Foreskin fibroblast (primary cell): ENCODE measurements at places on chromosomes 12 and 14.

GRCh38 chr12:97168804-97169203 lies 261.7 kb downstream of the NEDD1 start:
- no peak for DNase-seq

DNA sequence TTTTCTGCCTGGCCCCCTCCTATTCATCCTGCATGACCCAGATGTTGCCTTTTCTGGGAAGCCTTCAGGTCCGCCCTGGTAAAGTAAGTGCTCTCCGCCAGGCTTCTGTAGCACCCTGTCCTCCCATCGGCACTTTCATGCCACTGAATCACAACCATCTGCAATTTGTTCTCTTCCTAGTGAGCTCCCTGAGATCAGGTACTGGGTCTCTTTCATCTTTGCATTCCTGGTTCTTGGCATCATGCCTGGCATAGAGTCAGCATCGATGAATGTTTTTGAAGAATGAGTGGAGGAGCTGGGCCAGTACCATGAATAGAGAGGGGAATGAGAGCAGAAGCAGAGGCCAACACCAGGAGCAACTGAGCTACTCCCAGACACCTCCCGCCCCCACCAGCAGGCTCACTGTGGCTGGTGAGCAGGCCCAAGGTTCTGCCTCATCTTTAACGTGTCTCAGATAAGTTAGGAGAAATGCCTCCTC lies 13.1 kb downstream of the ZDHHC22 start:
- peak; percentile 45 for DNase-seq

GRCh38 chr14:101194373-101195308 lies 291.1 kb upstream of the RTL1 start:
- DNase-seq, result no peak

DNA sequence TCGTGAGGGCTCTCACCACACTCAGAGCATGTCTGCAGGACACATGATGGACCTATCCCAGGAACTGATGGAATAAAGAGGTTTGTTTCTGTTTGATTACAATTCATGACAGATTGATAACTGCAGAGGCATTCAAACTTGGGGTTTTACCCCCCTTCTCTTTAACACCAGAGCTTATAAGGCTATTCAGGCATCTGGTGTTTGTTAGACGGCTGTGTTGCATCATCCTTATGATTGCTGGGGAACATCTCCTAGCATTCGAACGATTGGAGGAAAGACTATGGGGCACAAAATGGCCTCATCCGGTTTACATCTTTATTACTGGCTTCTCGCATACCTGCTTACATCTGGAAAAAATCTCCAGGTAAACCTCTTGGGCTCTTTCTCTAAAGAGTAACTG lies 191.8 kb downstream of the MSRB3 start:
- DNase-seq, result peak; percentile 82

- DNase-seq, result no peak
These were observed 1115.8 kb upstream of the ATXN7L3B start for GRCh38 chr12:73421832-73422231.

GRCh38 chr14:73726025-73726961 lies 12.1 kb upstream of the PNMA1 start:
- peak; percentile 31 for DNase-seq

GRCh38 chr12:42325653-42326474 lies at the start of the genes PPHLN1 and ZCRB1:
PPHLN1 (plus strand) TSS chr12:42326167; CDS start chr12:42335903, 9,736 bp downstream.
ZCRB1 (minus strand) TSS chr12:42326094; CDS start chr12:42324102, 1,992 bp downstream.
- peak; percentile 89 for DNase-seq

- peak; percentile 79 for DNase-seq
These were observed 35.4 kb upstream of the TMEM179 start for GRCh38 chr14:104639885-104640548.

DNA sequence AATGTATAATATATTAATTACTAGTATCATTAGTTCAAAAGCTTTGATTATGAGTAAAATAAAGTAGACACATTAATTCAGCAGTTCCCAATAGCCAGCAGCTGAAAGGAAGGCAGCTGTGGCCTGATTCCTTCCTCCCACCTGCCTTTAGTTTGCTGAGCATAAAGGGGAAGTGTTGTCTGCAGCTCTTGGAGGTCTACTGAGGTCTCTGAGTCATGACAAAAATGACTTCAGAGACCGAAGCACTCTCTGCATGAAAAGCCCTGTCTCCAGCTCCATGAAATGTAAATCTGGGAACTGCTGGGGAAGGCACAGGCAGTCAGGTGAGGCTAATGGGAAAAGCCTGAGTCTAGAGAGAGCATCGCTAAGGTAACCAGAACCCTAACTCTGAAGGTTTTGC lies 165.4 kb downstream of the NRXN3 start:
- DNase-seq, result no peak

DNA sequence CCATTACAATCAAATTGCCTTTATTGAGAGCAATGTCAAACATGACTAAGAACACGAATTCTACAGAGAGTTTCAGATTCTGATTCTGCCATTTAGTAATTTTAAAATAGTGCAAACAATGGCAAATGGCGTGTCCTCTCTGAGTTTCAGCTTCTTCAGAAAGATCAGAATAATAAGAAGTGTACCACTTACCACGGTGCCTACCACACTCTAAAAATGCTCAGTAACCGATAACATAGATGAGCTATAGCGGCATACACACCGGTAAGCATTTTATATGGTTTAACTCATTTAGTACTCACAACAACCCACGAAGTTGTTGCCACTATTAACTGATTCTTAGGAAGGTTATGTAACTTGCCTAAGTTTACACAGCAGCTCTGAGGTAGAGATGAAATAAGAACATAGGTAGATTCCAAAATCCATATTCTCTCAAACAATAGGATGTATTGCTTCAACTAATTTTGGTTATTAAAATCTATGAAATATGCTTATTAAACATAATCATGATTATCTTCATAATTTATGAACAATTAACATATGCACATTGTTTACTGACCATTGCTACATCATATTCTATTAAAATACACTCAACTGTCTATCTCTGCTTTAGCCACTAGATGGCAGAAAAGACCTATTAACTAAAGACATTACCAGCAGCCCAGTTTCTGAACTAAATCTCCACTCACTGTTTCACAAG lies 38.3 kb downstream of the SLC6A15 start:
- peak; percentile 33 for DNase-seq

GRCh38 chr12:59708064-59708463 lies 112.2 kb downstream of the SLC16A7 start:
- DNase-seq, result peak; percentile 65

DNA sequence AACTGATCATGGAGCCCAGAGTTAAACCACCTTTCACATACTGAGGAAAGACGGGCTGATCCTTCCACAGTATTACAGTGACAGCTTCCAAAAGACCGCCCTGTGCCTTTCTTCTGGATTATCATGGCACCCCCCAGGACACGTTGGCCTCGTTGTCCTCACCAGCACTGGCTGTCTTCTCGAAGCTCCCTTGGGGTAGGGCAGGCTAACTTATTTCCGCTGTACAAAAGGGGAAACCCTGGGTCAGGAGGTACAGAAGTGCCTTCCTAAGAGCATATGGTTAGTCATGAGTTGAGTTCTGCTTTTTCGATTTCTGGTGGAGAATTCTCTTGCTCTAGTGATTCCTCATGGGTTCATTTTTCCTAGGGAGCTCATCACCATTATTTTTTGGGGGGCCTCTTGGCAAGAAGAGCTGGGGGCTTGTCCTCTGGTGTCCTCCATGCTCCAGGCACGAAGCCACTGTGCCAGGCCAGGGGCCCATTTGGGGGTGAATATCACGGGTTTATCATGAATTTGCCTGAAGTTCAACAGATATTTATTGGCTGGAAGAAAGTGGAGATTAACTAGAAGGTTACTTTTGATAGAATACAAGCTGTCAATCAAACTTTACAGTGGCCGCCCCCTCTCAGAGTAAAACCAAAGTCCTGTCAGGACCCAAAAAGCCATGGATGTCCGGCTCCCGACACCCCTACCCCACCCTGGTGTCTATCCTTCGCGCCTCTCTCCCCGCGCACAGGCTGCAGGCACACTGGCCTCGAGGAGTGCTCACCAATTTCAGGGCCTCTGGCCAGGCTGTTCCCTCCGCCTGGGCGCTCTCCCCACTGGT lies 8.8 kb upstream of the TRAF3 start:
- DNase-seq, result no peak

GRCh38 chr12:27822076-27822712 lies 42.2 kb upstream of the MANSC4 start:
- DNase-seq, result peak; percentile 88

DNA sequence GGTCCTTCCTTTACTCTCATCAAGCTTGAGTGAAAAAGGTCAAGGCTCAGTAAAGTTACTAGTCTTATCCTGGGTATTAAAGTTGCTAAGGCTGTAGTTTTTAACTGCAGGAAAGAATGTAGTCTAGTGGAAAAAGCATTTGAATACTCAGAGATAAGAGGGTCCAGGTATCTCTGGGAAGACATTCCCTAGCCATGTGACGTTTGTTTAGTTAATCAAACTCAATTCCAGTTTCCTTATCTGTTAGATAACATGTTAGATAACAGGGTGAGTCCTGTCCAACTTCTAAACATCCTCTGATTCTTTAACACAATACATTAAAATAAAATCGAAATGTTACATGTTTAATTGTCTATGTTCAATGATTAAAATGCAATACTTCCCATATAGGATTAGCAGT lies 720.7 kb upstream of the LMO3 start:
- DNase-seq, result no peak

DNA sequence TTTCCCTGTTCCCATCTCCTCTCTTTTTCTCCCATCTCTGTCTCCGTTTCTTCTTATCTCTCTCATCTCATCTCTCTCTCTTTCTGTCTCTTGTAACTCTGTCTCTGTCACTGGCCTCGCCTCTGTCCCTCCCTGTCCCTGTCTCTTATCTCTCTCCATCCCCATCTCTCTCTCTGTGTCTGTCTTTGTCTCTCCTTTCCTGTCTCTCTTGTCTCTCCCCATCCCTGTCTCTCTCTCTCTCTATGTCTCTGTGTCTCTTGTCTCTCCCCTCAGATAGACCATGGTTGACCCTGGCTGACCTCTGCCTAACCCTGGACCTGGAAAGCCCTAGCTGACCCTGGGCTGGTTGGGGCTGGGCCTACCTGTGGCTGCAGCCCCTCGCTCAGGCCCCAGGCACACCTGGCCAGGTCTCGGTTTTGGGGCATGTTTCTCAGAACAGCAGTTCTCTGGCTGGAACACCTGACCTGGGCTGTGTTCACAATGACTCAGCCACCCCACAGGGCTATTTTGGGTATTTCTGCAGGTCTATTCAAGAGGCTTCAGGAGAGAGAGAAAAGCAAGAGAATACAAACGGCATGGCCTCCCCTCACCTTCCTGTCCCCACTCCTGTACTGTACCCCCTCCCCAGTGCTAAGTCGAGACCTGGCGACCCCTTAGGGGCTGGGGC lies 174.4 kb downstream of the TMEM121 start:
- no peak for DNase-seq

DNA sequence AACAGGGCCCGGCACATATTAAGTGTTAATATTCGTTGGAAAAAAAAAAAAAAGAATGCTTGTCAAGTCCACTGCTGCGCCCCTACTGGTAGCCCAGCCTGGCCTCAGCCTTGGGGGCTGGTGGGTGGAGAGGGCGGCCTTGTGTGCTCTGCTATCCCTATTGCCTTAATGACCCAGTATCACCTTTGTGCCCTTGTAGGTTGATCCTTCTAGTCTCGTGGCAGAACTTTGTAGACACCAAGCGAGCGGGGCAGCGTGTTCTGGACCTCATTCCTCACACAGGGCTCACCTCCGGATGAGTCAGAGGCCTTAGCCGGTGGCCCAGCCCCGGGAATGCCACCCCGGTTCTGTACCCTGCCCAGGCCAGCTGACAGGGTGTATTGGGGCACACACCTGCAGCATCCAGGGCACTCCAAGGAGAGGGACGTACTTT lies 1.8 kb upstream of the RCOR1 start:
- DNase-seq, result peak; percentile 73

- DNase-seq, result peak; percentile 12
These were observed 42.0 kb downstream of the IQSEC3 start for GRCh38 chr12:108594-108993.

DNA sequence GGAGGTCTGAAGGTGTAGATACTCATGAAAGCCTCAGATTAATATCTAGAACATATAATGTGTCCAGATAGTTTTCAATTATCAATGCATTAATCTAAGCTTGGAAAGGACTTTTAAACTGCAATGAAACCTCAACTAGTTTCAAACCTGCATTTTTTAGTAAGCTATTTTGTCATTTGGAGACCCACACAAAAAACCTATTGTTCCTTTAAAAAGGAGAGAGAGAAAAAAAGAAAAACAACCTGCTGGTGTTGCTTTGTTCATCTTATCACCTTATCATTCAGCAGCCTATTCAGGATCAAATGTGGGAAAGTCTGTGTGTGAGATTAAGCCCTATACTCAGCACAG lies 215.7 kb upstream of the PLEKHG7 start:
- no peak for DNase-seq

GRCh38 chr12:58731096-58731495 lies 189.2 kb downstream of the LRIG3 start:
- DNase-seq, result no peak

DNA sequence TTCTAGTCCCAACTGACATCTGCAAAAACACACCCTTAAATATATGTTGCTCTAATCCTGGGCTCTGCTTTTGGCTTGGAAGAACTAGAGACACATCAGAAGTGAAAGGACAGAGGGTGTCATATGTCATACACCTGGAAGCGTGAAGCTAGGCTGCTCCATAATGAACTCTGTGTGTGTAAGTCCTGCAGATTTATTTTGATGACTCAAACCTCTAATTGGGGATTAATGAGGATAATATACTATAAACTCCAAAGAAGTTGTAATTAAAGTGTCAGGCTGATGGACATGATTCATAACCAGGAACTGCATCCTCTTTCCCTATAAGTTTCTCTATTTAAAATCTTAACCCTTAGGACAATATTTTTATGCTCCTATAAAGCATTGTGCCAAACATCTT lies 4.4 kb upstream of the KCNK10 start:
- no peak for DNase-seq

GRCh38 chr12:88258396-88258795 lies 116.3 kb downstream of the TMTC3 start:
- DNase-seq, result peak; percentile 91

DNA sequence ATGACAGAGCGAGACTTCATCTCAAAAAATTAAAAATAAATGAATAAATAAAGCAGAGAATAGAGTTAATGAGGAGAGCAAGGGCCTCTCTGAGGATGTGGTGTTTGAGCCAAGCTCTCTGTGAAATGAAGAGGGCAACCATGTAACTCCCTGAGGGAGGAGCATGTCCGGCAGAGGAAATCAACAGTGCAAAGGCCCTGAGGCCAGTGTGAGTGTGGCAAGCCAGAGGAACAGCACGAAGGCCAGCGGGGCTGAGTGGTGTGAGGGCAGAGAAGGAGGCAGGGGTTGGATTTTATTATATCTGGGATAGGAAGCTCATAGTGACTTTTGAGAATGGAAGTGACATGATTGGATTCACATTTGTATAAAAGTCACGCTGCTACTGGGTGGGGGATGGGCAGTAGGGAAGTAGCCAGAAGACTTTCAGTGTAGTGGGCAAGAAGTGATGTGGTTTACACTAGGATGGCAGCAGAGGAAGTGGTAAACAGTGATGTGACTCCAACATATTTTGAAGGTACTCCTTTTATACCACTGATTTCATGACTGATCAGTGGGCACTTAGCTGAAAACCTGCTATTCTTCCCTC lies 10.3 kb upstream of the LRP1-AS start:
- DNase-seq, result no peak

GRCh38 chr12:10406725-10407124 lies 2.8 kb downstream of the KLRC4 start:
- DNase-seq, result no peak

GRCh38 chr14:29370024-29370423 lies 557.6 kb downstream of the PRKD1 start:
- DNase-seq, result no peak
